ENCODE measurements at places on chromosomes 12 and 14.
A peak's percentile ranks its signal among the peaks of the same experiment; 100 is the strongest.

DNA sequence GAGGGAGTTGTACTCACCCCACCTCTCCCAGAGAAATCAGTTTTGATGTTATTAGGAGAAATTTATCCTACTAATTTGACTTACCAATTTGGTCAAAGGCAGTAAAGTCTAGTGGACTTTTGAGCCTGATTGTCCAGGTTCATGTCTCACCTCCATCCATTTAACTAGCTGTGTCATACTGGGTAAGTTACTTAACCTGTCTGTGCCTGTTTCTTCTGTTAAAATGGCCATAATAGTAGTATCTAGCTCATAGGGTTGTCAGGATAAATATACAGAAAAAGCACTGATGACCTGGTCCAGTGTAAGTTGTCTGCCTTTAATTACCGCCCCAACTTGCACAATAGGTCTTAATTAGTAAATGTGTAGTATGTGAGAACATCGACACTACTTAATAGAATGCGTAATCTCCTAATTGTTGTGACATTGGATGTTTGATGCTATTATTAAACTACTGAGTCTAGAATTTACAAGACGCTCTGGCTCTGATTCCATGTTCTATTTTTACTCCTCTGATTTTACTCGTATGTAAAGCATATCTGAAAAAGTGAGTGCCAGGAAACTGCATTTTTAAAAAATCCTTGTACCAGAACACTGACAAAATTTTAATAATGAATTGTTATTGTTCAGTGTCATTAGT is 1.5 kb downstream of the RAB21 start:
- H3K27ac ChIP-seq: no peak overlapping the region
- peaks cover 4% of the 10 kb centered on the region for H3K4me1 ChIP-seq
- peak overlapping the region; percentile 75 for H3K4me3 ChIP-seq

DNA sequence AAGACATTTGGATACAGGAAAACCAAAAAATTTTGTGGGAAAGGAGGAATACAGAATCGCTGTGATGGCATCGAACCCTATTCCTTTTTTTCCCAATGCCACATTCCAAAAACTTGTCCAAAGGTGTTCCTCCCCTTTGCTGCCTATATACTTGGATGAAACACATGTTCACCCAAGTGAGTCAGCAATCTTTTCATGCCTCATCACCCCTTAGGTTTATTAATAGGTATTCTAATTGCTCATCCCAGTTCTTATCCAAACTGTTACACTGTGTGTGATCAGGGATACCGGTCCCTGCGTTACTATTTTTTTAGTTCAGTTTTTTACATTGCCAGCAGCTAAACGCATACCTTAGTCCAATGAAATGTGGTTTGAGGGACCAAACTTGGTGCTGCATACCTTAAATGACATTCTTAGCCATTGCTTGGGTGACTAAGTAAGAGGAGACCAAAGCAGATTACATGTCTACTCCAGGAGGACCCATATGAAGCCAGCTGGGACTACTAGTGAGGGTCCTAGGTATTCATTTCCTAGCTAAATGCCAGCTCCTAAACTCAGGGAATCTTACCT is 20.6 kb upstream of the ST8SIA1 start:
- DNase-seq: no peak
- no peak overlapping the region for H3K27ac ChIP-seq
- no peak overlapping the region for H3K4me3 ChIP-seq
- H3K27me3 ChIP-seq: no peaks in the 10 kb centered on the region

DNA sequence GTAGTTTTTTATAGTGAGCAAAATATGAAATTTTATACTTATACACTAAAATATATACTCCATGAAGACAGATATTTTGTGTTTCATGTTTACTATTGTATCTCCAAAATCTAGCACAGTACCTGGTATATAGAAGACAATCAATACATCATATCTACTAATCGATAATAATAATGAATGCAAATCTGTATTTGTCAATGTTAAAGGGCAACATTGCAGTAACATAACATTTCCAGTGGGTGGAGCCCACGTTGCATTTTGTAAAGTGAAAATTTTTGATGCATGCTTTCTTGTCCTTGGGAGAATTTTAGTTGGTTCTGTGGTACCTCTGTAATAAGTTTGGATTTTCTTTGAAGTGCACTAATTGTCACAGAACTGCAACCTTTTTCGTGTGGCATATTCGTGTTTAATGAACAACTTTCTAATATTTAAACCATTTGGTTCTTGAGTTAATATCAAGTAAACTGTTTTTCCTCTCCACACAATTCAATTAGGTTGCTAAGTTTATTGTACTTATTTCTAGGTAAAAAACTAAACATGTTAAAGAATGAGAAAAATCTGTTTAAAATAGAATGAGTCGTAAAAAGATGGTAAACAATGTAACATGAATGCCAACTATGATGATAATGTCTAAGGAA is 47.4 kb downstream of the AVPR1A start:
- DNase-seq: peak; percentile 25
- no peaks in the 10 kb centered on the region for H3K27me3 ChIP-seq

DNA sequence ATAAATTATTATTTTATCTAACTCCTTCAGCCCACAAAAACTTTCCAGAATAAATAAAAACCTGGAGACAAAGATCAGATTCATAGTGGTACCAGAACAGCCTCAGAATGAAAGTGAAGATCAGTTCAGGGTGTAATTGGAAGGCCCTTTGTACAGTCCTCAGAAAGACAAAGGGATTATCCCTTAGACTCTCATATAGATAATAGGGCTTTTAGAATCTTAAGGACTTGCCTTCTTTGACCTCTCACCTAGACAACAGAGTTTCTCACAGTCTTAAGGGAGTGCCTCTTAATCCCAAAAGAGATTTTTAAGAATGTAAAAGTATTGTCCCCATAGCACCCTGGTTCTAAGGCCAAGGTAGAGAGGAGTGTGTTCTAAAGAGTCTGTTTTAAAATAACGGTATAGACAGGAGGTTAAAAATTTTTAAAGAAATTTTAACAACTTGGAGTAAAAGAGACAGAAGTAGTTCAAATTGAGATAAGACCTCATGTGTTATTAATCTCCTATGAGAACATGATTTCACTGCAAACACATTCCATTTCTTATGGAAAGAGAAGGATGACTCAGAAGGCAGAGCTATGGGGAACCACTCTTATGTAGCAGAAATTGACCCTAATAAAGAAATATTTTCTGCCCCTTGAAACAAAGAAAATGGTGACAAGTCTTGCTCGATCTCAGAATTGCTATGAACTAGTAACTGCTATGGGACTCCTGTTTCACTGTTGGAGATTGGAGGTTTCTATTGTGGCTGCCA is 24.2 kb upstream of the NOVA1 start:
- H3K4me1 ChIP-seq: no peaks in the 10 kb centered on the region
- no peaks in the 10 kb centered on the region for H3K27me3 ChIP-seq
- no peaks in the 10 kb centered on the region for H3K36me3 ChIP-seq

- no peaks in the 10 kb centered on the region for H3K4me1 ChIP-seq
- no peak overlapping the region for H3K27ac ChIP-seq
- H3K27me3 ChIP-seq: no peaks in the 10 kb centered on the region
- H3K36me3 ChIP-seq: no peaks in the 10 kb centered on the region
- no peak for DNase-seq
Measured at GRCh38 chr12:26520109-26520508, 312.9 kb downstream of the ITPR2 start.

DNA sequence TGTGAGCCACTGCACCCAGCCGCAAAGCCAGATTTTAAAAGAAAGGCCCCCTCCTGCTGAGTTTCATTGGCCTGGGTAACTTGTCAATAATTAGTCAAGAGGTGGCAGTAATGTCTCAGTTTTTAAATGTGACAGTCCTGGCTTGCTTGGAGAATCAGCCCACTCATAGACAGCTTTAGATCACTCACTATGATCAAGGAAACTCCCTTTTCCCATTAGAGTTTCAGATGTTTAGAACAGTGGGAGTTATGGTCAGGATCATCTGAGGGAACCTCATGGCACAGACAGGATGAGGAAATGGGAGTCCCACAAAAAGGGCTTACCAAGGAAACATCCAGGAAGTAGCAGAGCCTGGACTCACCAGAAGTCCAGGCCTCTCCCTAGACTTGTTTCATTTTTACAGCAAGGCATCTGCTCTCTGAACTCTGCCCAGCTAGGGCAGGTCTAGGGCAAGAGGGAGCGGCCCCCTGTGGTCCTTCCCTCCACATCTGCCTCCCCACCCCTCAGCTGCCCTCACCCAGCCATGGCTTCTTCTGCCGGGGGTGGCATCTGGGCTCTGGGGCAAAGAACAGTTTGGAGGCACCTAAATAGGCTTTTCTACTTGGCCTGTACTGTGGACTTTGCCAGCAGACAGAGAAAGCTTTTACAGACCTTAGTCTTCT is 11.2 kb downstream of the BCL2L14 start:
- peak; percentile 74 for DNase-seq
- no peaks in the 10 kb centered on the region for H3K27me3 ChIP-seq
- H3K27ac ChIP-seq: peak overlapping the region; percentile 4

DNA sequence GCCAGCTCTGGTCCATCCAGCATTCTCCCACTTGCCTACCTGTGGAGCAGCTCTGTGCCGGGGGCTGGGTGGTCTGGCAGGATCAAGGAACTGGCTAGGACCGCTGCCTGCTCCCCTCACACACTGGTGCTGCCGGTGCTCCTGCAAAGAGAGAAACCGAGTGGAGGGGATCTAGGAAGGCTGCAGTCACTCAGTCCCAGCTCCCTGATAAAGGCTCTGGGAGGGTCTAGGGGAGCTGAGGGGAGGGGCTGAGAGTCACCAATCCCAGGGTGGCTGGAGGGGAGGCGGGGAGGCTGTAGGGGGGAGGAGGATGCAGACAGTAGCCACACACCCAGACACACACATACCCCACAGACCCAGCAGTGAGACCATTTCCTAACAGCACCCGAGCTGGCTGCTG is at the start of gene TAC3:
TSS of gene TAC3 (minus strand) at position 182 of the 400 bp plus-strand sequence. CDS start 732 bp downstream, outside the sequence.
- no peaks in the 10 kb centered on the region for H3K4me1 ChIP-seq
- H3K4me3 ChIP-seq: no peak within 1 kb of the TSS
- H3K36me3 ChIP-seq: no peaks in the 10 kb centered on the region
- DNase-seq: peak; percentile 56
- no peak within 1 kb of the TSS for H3K27ac ChIP-seq

DNA sequence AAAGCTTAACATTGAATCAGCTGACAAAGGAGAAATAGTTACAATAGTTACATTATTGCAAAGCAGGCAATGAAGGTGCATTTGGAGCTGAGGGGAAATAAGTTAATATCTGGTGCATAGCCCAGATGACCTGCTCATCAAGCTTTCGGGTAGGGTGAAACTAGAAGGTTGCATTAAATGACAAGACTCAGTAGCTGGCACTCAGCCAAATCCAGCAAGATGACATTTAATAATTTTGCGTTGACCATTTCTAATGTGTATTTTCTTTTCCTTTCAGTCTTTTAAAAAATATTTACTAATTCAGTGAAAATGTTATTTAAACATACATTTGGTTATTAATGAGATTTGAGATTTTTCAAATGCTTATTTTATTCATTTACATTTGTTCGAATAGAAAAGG is 188.6 kb downstream of the SLC5A8 start:
- no peaks in the 10 kb centered on the region for H3K36me3 ChIP-seq
- no peak for DNase-seq
- H3K27me3 ChIP-seq: no peaks in the 10 kb centered on the region
- H3K27ac ChIP-seq: no peak overlapping the region
- no peak overlapping the region for H3K4me3 ChIP-seq

DNA sequence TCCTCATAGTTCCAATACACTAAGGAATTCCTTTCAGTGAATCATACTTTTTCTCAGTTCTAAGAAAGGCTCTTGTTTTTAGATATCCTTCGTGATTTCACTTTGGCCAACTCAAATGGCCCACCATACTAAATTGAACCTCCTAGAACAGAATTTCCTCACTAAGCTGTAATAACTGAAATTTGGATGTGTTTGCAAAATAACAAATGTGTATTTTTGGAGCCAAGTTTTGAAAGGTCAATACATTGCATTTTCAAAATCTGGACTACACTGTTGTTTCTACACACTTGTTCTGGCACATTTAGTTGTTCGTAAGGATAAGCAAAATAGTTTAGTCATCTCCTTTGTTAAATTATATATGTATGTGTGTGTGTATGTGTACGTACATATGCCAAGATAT is 439.0 kb upstream of the STXBP6 start:
- H3K4me3 ChIP-seq: no peak overlapping the region
- no peaks in the 10 kb centered on the region for H3K36me3 ChIP-seq
- no peaks in the 10 kb centered on the region for H3K4me1 ChIP-seq
- no peak for DNase-seq

- H3K27ac ChIP-seq: no peak overlapping the region
- no peaks in the 10 kb centered on the region for H3K27me3 ChIP-seq
- DNase-seq: no peak
- no peak overlapping the region for H3K4me3 ChIP-seq
- no peaks in the 10 kb centered on the region for H3K4me1 ChIP-seq
Measured at GRCh38 chr12:92574911-92575570, 127.7 kb upstream of the PLEKHG7 start.

DNA sequence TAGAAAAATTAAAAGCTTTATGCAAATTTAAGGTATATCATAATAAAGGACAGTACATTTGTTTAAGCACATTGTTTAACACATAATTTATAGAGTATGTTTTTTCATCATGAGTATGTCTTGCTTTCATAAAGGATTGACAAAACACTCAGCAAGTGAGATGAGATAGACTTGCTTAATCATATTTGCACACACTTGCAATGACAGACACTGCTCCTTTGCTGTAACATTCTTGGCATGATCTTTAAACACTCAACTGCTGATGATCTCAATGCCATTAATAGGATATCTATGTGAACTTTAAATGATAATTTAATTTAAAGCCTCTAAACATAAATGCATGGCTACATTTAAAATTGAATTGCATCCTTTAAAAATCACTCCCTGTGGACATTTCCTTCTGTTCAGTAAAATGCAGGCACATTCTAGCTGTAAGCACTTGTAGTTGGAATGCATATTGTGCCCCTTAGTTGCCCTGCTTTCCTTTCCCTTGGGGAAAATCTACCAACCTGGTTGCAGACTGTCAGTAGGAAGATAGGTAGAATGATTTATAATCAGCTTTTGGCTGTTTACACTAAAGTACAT is 979.0 kb downstream of the TMTC2 start:
- H3K27me3 ChIP-seq: no peaks in the 10 kb centered on the region
- no peak overlapping the region for H3K27ac ChIP-seq
- no peak for DNase-seq
- no peaks in the 10 kb centered on the region for H3K36me3 ChIP-seq

GRCh38 chr12:100473716-100474150 is at the start of gene NR1H4:
TSS of gene NR1H4 (plus strand) at chr12:100473866. CDS start at chr12:100493324, 19,458 bp downstream.
- no peak within 1 kb of the TSS for H3K4me3 ChIP-seq
- H3K27ac ChIP-seq: no peak within 1 kb of the TSS
- no peak for DNase-seq
- H3K27me3 ChIP-seq: no peaks in the 10 kb centered on the region

GRCh38 chr12:120748242-120748641 is 22.6 kb downstream of the ACADS start:
- no peak overlapping the region for H3K27ac ChIP-seq
- no peaks in the 10 kb centered on the region for H3K27me3 ChIP-seq
- no peaks in the 10 kb centered on the region for H3K36me3 ChIP-seq
- H3K4me1 ChIP-seq: no peaks in the 10 kb centered on the region

DNA sequence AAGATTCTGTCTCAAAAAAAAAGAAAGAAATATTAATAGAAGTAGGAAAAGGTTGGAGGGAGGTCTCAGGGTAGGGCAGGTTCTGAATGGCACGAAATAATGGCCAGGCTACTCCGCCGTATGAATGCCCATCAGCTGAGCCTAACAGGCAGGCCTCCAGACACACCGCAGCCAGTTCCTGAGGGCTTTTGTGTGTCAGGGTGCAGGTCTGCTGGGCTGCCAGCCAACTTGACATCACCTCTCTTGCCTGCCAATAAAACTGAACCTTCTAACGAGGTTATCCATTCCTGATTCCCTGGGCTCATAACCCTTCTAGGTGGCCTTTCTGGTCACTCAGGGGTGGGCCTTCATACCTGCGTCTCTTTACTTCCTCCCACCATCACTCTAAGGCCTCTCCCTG is 3.0 kb downstream of the IFI27 start:
- H3K27me3 ChIP-seq: no peaks in the 10 kb centered on the region
- no peak overlapping the region for H3K27ac ChIP-seq
- DNase-seq: no peak
- no peaks in the 10 kb centered on the region for H3K4me1 ChIP-seq
- no peaks in the 10 kb centered on the region for H3K36me3 ChIP-seq
- no peak overlapping the region for H3K4me3 ChIP-seq
